ENCODE measurements at places on chromosomes 7 and 10. TPM values are rescaled to one million over a fixed set of nuclear protein-coding genes. Genes with fewer than 3 reads are reported as not detected.
A peak's percentile ranks its signal among the peaks of the same experiment; 100 is the strongest.

WNT8B gene
- 0.45 TPM for total RNA-seq

TUBB8 gene
- 0.32 TPM for total RNA-seq

GNAT3 gene
- total RNA-seq: not detected

PPP1R17 gene
- not detected for total RNA-seq

PLXDC2 gene
- total RNA-seq: not detected

GRCh38 chr10:82377608-82378007 lies 502.6 kb downstream of the NRG3 start:
- no peak for DNase-seq

- no peak for DNase-seq
Measured at GRCh38 chr7:38628630-38629385, 2.4 kb downstream of the AMPH start.

DNA sequence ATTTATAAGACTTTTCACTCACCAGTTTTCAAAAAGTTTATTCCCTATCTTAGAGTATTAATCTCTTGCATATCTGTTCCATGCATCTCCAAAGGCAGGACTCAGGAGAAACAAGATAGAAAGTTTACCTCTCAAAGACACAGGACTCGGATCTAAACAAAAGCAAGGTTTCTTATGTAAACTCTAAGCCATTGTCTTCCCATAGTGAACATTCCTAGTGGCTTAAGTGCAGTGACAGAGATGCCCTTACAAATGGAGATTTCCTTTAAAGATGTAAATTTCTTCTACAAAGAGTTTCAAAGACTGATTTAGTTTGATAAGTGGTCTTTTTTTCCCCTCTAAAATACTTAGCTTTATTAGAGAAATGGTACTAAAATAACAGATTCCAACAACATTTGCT lies 209.8 kb downstream of the ACTR3B start:
- no peak for DNase-seq

DNA sequence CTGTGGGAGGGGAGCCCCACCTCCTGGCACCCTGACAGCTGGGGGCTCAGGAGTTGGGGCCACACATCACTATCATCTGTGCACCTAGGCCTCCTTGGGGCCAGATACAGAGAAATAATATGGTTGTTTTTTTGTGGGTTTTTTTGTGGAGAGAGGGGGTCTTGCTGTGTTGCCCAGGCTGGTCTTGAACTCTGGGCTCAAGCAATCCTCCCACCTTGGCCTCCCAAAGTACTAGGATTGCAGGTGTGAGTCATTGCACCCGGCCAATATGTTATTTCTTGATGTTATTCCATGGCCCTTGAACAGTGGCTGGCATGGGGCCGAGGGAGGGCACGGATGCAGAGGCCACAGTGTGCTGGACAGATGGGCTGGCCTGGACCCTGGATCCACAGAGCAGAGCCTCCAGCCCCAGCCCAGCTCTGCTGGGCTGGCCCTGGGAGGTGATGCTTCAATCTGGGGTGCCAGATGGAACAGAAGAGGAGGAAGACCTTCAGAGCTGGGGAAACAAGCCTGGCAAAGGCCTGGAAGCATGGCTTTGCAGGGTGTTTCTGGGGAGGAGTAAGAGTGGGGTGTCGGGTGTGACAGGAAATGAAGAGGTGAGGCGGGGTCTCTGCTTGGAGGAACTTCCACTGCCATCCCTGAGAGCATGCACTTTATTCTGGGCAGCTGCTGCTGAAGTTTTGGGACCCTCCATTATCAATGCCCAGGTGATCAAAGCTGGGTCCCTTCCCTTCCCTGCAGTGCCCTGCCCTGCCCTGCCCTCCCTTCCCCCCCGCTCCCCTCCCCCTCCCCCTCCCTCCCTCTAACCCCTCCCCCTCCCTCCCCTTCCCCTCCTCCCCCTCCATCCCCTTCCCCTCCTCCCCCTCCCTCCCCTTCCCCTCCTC lies 3.7 kb upstream of the FZD9 start:
- DNase-seq: no peak

- DNase-seq: no peak
Measured at GRCh38 chr10:35942057-35942456, 300.0 kb upstream of the FZD8 start.

DNA sequence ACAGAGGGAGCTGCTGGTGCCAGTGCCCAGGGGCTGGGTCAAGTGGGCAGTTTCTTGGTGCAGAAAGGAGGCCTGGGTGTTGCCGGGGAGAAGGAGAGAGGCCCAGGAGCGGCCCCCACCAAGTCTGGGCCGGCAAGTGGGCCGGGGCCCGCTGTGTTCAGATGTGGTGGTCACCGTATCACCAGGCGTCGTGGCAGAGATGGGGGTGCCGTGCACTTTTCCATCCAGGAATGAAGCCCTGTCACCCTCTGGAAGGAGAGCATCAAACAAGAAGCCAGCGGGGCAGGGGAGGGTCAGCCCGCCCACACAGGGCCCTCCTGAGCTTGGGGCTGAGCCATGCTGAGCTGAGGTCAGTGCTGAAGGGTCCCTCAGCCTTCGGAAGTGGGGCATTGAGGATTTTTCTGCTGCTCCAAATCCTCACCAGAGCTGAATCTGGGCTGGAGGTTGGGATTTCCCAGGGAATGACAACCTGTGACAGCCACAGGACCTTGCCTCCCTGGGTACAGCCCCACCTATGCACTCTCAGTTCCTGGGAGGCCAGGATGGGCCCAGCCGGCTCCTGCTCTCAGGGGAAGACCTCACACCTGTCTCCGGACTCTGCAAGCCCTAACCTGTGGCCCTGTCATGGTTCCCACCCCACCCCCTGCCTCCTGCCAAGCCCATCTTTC lies 27.9 kb upstream of the INPP5A start:
- peak; percentile 30 for DNase-seq

GRCh38 chr7:95628831-95629439 lies 32.6 kb upstream of the PDK4 start:
- no peak for DNase-seq

DNA sequence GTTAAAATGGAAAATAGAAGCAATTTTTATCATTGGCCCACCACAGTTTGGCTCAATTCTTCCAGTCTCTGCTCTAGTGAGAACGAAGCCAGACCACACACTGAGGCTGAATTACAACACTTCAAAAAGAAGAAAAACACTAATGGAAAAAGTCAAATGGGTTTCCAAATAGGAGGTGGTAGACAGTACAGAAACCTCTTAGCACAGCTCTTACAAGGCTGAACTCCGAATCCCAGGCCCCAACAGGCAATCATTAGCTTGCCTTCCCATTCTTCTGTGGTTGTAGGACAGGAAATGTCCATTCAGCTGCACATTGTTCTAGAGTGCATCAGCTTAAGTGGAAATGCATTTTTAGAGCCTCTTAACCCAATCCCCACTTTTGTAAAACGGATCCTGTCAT lies 115.1 kb upstream of the MEOX2 start:
- DNase-seq: no peak

- no peak for DNase-seq
Measured at GRCh38 chr10:79142064-79142491, 73.3 kb downstream of the ZMIZ1 start.

GRCh38 chr10:70590655-70591416 lies 11.7 kb downstream of the PRF1 start:
- DNase-seq: no peak

- no peak for DNase-seq
Measured at GRCh38 chr10:25398680-25399079, 223.9 kb downstream of the GPR158 start.

GRCh38 chr10:59281861-59282260 lies 80.5 kb downstream of the FAM13C start:
- DNase-seq: no peak

DNA sequence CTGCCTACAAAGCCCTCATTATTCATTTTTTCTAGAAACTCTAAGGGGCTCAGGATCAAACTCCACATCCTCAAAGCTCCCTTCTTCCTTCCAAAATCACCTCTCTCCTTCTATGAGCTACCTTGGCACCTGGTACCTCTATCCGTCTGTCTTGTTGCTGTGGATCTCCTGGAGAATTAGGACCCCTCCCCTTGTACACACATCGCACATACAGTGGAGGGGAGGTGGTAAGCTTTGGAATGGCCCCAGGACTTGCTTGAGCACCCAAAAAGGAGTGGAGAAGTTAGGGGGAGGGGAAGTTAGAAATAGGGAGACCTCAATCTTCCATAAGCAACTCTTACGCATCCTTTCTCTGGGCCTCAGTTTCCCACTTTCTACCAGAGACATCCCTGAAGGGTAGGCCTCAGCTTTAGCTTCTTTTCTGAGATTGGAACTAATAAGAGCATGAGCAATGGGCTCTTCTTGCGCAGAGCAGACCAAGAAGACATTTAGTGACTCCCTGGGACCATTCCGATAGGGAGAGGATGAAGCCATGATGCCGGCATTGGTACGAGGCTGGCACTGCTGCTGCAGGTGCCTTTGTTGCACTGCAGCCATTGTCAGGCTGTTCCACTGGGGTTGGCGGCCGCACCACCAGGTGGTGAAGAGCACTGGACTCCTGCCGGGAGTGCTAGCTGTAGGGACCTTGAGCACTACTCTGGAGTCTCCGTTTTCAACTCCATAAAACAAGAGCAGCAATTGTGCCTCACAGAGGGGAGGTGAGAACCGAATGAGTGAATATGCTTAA lies 4.5 kb downstream of the CYP26C1 start:
- DNase-seq: no peak

GRCh38 chr10:25888627-25889026 lies 45.4 kb upstream of the MYO3A start:
- DNase-seq: no peak

- no peak for DNase-seq
Measured at GRCh38 chr10:88442716-88443115, 140.4 kb downstream of the RNLS start.

DNA sequence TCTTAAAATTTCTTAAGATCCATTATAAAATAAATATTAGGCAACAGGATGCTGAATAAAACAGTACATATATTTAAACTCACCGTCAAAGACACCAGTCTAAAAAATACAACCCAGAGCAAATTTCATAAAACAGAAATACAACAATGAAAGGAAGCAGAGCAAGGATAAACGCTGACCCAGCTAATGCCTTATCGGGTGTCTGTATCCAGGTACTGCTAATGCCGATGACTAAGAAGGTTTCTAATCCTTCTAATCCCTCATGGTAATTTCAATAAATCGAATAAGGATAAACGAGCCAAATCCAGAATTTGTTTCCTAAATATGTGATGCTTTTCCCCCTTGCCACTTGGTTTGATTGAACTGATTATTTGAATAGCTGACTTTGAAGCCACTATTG lies 1.7 kb downstream of the HYCC1 start:
- no peak for DNase-seq

GRCh38 chr7:129469930-129470329 lies 32.4 kb upstream of the SMKR1 start:
- DNase-seq: no peak

GRCh38 chr7:42123716-42124115 lies 113.3 kb downstream of the GLI3 start:
- DNase-seq: no peak

- DNase-seq: no peak
Measured at GRCh38 chr10:91493313-91493712, 83.2 kb downstream of the HECTD2 start.

GRCh38 chr10:102691285-102692066 lies 22.7 kb downstream of the ARL3 start:
- DNase-seq: no peak

GRCh38 chr10:99433378-99434020 lies 3.1 kb upstream of the GOT1 start:
- no peak for DNase-seq

DNA sequence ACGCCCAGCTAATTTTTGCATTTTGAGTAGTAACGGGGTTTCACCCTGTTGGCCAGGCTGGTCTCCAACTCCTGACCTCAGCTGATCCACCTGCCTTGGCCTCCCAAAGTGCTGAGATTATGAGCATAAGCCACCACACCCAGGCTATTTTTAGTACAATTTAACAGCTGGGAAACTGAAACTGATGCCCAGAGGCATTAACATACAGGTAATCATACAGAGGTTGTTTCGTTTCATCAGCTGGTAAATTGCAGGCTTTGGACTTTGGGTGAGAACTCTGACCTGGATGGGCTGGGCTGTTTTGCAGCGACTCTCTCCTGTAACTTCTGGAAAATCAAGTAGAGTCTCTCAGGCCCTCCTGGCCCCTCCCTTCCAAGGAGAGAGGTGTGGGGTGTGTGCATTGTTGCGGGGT lies 6.2 kb upstream of the ACHE start:
- no peak for DNase-seq

DNA sequence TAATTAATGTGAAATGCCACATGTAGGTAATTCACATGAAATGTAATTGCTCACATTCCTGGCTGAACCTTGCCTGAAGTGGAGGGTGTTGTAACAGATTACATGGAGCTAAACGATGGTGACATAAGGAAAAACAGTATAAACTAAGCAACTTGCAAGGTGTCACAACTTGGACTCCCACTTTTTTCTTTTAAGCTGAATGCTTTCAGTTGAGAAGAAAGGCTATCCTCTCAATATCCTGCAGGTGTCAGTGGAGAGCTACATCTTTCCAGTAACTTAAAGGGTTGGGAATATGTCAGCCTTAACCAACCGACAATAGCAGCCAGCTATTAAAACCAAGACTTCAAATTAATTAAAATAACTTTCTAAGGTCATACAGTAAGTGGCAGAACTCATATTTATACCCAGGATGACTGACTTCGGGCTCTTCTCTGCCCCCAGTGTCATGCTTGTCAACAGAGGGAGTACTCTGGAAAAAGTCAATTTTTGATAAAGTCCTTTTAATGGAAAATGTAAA lies 33.7 kb downstream of the NRBF2 start:
- DNase-seq: no peak

GRCh38 chr7:43872406-43873110 lies 3.2 kb upstream of the MRPS24 start:
- no peak for DNase-seq

GRCh38 chr7:30918676-30919075 lies 7.0 kb downstream of the AQP1 start:
- no peak for DNase-seq

DNA sequence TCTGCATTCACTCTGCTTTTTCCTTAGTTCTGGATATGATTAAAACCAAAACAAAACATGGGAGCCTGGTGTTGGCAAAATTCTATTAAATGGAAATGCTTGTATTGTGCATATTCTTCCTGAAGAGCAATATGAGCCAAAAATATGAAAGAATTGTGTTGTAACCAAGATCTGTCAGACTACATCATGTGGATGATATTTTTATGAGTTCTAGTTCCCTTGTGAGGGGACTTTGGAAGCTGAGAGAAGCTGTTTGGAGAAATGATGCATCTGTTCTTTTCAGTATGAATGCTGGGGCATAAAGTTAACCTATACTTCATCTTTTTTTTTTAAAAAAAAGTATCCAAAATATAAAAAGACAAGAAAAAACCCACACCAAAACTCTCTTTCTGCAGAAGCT lies 782.7 kb downstream of the ANKRD7 start:
- DNase-seq: no peak

DNA sequence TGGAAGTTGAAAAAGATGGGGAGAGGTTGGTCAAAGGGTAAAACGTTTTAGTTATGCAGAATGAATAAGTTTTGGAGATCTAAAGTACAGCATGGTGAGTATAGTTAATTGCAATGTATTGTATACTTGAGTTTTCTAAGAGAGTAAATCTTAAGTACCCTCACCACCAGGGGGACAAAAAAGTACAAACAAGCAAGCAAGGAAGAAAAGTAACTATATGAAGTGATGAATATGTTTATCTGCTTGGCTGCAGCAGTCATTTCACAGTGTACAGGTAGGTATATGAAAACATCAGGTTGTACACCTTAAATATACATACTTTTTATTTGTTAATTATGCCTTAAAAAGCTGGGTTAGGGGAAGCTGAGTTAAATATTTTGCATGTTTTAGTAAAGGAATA lies 157.3 kb downstream of the PCLO start:
- DNase-seq: no peak

Data from activated naive CD4-positive, alpha-beta T cell treated with anti-CD3 and anti-CD28 coated beads, Interleukin-2, amount 50 U/mL, for 72 hours (primary cell).